ENCODE measurements at places on chromosomes 13 and 19.

- peak; percentile 82 for DNase-seq
These were observed 68.0 kb upstream of the GPR183 start for GRCh38 chr13:99374994-99375737.

DNA sequence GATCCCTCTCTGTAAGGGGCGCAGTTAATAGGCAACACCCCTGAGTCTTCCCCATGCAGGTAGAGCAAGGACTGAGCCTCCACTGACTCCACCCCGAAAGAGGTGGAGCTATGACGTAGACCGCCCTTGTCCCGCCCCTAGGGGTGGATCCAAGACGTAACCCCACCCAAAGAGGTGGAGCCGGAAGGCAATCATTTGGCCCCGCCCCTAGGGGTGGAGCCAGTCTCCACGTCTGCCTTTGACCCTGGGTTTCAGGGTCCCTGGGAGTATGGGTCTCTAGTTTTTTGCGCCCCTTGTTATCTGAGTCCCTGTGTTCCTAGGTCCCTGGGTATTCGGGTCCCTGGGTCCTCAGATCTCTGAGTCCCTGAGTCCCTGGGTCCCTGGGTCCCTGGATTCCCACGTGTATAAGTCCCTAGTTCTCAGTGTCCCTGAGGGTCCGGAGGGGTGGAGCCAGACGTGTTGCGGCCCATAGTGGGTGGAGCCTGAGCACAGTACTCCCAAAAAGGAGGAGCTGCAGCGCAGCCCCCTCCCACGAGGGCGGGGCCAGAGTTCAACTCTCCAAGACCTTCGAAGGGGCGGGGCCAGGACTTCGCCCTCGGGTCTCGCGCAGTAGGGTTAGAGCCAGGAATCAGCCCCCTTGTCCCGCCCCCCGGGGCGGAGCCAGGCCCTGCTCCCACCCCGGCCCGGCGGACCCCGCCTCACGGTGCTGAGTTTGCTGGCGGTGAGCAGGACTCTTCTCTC, 5.3 kb downstream of the DENND1C start:
- DNase-seq = peak; percentile 93

- peak; percentile 74 for DNase-seq
These were observed 475.7 kb downstream of the UQCRFS1 start for GRCh38 chr19:28737021-28737895.

- DNase-seq = peak; percentile 91
These were observed 977 bp downstream of the IRGQ start for GRCh38 chr19:43594710-43595604.

DNA sequence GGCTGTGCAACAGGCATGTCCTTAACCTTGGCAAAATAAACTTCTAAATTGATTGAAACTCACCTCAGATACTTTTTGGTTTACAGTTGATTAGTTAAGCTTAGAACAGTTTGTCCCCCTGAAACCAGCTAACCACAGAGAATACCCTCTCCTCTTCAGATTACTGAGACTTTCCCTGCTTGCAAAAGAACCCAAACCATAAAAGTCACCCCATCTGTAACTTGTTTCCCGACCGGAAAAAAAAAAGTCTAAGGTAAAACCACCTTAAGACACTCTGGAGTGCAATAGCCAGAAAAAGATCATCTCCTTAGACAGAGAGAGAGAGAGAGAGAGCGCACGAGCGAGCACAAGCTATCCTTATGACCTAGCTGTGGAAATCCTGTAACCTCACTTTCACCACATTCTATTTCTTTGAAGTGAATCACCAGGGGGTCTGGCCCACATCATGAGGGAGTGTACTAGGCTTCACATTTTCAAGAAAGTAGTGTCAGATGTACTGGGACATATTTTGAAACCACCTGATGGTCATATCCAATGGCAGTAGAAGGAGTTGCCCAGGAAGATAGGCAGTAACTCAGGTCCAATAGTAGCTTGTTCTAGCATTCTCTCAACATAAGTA, 11.1 kb upstream of the GTF2F2 start:
- no peak for DNase-seq

DNA sequence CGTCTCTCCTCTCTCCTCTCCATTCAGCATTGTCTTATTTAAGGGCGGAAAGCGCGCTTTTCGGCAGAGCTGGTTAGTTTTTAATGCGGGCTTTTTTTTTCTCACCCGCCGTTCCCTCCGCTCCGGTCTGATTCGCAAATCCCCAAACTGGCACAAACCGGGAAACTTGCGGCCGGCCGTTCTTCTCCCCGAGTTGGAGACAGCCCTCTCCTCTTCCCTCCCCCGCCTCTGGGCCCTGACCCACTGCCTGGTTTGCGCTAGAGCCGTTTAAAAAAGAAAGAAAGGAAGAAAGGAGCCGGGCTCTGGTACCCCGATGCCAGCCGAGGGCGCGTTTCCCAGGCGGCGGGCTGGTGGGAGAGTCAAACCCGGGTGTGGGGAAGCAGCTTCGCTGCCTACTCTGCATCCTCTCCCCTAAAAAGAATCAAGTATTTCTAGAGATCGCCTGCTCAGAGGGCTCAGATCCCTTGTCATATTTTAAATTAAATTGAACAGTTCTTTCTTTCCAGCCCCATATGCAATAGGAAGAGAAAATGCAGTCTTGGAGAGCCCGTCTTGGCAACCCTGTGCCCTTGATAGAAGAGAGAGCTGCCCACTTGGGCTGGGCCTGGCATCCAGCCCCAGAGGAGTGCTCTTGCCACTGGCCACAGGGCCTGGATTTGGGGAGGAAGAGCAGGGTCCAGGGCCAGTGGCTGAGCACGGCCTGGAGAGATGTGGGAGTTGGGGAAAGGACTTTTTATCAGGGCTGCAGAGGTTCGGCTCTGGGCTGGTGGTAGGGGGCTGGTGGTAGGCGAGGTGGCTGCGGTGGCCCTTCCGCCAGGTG, 19.0 kb downstream of the NFIX start:
- DNase-seq = no peak

- no peak for DNase-seq
These were observed 286.3 kb downstream of the POU4F1 start for GRCh38 chr13:78317030-78317429.

DNA sequence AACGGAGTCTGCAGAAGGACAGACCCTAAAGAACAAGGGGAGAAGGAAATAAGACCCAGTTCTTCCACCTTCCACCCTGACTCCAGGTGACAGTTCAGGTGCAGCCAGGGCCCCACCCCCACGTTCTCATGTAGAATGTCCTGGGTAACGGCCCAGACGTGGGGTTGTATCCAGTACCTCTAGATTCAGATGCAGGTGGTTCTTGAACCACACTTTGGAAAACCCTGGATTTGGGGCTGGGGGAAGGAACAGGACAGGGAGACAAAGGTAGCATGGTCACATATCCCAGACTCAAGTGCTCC, 2.2 kb downstream of the DMPK start:
- DNase-seq = no peak

DNA sequence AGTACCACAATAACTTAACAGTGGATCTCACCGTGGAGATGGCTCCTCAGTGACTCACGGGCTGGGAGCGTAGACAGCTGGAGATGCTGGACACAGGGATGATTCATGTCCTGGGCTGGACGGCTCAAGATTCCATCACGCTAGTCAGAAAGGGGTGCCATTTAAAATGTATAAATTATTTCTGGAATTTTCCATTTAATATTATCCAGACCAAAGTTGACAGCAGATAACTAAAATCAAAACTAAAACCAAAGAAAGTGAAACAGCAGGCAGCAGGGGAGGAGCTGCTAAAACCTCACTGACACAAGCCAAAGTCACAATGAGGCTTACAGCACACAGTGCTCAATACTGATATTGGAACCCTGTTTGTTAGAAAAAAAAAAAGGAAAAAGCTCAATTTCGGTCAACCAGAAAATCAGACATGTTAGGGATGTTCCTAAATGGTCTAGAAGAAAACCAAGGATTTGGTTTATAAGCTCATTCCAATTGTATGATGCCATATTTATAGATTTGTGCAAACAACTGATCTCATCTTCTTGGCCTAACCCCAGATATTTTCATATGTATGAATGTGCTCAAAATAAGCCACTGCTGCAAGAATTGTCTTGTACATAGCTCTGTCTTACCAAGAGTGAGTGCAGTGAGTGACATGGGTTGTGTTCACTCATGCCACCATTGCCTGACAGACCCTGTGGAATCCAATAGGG, 111.8 kb downstream of the SACS start:
- DNase-seq = peak; percentile 27

GRCh38 chr13:19646063-19646462, 12.6 kb downstream of the MPHOSPH8 start:
- DNase-seq = no peak

DNA sequence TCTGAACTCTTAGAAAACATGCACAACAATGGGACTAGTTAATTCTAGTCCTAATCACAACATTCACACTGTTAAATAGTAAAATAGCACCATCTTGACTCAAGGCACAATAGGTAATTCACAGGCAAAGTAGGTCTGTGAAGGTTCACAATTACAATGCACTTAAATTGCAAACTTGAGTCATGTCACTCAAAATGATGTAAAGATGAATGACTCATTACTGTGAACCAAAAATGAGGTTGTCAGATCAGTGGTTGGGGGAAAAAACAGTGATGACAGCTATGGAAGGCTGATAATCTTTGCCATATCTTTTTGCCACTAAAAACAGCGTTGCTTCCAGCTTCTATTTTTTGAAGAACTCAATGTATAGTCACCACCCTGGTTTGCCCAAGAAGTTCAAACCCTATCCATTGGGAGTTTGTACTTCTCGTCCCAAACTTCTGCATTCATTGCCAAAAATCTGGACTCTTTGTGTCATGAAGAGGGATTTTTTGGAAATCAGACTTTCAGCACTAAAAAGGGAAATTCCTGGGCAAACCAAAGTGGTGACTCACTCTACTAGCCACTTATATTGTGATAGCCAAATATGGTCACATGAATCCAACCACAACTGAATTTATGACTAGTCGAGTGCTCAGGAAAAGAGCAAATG, 200.9 kb upstream of the TMTC4 start:
- DNase-seq = no peak

- DNase-seq = no peak
These were observed 148.7 kb downstream of the KCTD12 start for GRCh38 chr13:76737526-76737925.

GRCh38 chr19:34904664-34905527, 21.8 kb upstream of the ZNF30 start:
- DNase-seq = no peak

GRCh38 chr13:42766016-42766415, 15.4 kb upstream of the FAM216B start:
- no peak for DNase-seq

GRCh38 chr19:1168572-1169410, 5.3 kb downstream of the SBNO2 start:
- DNase-seq = no peak

DNA sequence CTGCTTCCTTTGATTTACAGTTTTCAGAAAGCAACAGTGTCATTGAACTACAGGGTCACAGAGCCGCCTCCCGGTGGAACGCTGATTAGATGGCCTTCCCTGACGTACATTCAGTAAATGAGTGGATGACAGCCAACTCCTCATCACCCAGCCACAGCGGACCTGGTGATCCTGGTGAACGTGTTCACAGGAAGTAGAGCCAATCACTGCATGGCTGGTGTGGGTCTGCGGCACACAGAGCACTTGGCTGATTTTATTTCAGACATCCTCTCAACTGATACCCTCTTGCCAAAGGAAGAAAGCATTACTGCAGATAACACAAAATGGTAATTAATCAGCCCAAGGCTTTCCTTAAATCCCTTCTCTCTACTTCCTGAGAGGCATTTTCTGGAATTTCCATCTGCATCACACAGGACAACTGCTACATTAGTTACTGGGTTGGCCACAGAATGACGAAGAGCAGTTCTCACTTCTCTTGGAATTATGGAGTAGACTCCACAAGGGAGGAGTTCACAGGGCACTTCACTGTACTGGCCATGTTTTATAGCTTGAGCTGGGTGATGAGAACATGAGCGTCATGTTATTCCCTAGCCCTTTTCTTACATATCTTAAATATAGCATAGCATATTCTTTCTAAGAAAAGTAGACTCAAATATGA, 84.0 kb upstream of the SLC7A1 start:
- DNase-seq = no peak
